ENCODE measurements at places on chromosomes 7 and 10.

GRCh38 chr7:36795451-36796021, 71.2 kb upstream of the AOAH start:
- no peak for DNase-seq

GRCh38 chr10:14408139-14408538, 77.4 kb upstream of the FRMD4A start:
- DNase-seq = no peak

GRCh38 chr7:158444501-158445420, 142.9 kb downstream of the PTPRN2 start:
- DNase-seq = no peak

- no peak for DNase-seq
These were observed 119.0 kb downstream of the ZFAND4 start for GRCh38 chr10:45553613-45554012.

DNA sequence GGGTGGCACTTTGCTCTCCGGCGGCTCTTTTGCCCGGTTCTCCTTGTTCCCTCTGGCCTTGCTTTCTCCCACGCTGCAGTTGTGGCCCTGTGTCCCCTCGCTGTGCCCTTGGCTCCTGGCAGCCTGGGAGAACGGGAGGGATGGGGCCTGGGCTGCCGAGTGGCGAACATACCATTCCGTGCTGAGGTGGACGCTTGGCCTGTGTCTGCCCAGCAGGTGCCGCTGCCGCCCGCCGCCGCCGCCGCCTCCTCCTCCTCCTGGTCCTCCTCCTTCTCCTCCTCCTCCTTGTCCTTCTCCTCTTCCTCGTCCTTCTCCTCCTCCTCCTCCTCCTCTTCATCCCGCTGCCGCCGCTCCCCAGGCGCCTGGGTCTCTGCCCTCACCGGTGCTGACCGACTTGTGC, 36.0 kb downstream of the AGAP3 start:
- DNase-seq = no peak

DNA sequence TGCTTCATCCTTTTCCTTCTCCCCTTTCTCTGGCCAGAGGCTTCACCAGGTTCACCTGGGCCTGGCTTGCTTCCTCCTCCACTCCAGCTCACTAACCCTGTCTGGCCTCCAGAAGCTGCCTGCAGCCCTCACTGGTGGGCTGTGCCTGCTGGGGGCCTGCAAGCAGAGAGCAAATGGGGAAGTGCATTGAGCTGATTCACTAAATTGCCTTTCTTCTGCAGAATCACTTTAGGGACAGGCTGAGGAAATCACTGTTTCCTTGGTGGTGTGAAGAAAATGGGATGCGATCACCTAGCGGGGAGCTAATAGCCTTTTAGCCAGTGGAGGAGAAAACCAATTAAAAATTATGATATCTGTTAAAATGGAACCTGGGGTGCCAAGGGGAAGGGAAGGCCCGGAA, 3.0 kb downstream of the RET start:
- DNase-seq = no peak

- no peak for DNase-seq
These were observed 28.2 kb downstream of the INPP5F start for GRCh38 chr10:119754085-119754484.

GRCh38 chr7:47751043-47751442, 169.1 kb upstream of the TNS3 start:
- DNase-seq = no peak

DNA sequence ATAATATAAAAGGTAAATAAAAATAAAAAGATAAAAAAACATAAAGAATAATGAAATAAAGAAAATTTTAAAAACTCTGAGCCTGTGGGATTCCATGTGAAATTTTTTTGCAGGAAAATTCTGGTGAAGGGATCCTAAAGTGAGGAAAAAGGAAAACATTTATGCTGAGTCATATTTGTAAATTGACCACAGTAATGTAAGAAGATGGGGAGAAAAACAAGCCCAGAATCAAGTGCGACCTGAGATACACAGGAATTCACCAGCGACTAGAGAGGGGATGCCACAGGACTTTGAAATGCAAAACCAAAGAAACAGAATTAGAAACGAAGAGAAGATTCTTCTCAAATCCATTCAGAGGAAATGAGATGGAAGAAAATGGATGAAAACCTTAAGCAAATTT, 133.8 kb upstream of the PFKP start:
- no peak for DNase-seq

- DNase-seq = peak; percentile 59
These were observed 37.0 kb upstream of the IL15RA start for GRCh38 chr10:6014241-6014761.

DNA sequence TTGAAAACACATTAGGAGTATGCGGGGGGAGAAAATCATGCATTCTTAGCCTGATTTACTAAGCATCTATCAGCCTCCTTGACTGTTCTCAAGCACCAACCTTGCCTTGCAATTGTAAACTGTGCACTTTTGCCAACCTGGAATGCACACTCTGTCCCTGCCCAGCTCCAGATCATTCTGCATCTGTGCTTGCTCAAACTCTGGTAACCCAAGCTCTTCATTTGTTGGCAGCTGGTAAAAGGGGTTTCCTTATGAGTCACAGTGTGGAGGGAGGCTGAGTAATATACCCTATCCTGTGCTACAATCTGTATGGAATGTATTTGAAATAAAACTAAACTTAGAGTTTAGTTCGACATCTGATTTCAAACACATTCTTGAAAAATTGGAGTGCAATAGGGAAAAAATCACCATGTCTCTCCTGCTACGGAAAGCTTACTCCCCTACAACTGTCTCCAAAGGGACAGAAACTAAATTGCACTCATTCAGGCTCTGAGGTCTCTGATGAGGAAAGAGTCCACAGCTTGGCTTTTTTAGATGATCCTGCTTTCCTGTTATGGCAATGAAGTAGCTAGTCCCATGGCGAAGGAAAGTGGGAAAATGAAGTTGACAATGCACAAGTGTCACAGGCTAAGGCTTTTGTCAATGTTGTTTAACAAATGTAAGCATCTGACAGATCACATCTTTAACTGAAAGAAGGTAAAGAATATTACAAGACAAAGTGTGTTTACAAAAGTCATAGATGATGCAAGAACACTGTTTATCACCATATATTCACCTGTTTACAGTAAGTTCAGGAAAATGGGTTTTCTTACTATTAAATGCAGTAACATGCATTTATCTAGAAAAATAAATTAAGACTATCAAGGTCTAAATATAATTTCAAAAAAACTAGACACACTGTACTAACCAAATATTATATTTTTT, 61.9 kb downstream of the TES start:
- DNase-seq = peak; percentile 97

DNA sequence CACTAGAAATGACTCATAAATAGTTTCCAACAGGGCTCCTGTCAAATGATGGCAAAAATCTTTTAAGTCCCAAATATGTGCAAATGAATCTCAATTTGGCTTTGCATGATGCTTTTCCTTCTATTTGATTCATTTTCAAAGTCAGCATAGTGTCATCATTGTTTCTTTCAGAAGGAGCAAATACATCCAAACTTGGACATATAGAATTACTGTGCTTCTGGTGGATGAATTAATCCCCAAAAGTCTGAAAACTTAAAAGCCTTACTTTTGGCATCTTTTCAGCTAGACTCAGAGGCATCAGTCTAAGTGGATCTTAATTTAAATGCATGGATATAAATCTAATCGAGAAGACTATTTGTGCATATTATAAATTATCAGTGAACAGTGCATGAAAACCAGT, 578.1 kb upstream of the FZD8 start:
- DNase-seq = no peak

GRCh38 chr7:41702635-41703371, at the start of gene INHBA:
Gene INHBA (minus strand): TSS chr7:41703090. CDS start chr7:41700374, 2,716 bp downstream.
- peak; percentile 95 for DNase-seq

DNA sequence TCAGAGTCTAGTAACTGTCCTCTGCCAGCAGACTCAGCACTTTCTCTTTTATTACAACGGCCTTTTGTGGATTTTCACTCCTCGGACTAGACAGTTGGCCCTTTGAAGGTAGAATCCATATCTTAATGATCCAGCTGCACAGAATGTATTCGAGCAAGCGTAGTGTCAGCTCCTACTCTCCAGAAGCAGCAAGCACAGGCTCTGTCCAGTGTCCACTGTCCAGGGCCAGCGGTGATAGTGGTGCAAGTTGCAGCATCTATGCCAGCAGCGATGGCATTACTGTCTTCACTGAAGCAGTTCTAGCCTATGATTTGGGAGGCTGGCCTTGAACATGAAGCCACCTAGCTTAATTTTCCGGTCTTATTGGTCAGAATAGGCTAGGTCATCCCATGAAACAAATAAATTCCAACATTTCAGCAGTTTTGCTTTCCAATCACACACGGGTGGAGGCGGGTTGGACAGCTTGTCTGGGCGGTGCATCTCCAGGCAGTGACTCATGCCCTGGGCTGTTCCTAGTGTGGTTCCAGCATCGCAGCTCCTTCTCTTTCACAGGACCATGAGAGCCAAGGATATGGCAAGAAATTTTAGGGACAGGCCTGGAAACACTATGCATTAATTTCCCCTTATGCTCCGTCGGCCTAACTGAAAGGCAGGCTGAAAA, 108.6 kb upstream of the KCNMA1 start:
- peak; percentile 90 for DNase-seq

GRCh38 chr10:118850418-118851061, 95.8 kb upstream of the CACUL1 start:
- peak; percentile 69 for DNase-seq

DNA sequence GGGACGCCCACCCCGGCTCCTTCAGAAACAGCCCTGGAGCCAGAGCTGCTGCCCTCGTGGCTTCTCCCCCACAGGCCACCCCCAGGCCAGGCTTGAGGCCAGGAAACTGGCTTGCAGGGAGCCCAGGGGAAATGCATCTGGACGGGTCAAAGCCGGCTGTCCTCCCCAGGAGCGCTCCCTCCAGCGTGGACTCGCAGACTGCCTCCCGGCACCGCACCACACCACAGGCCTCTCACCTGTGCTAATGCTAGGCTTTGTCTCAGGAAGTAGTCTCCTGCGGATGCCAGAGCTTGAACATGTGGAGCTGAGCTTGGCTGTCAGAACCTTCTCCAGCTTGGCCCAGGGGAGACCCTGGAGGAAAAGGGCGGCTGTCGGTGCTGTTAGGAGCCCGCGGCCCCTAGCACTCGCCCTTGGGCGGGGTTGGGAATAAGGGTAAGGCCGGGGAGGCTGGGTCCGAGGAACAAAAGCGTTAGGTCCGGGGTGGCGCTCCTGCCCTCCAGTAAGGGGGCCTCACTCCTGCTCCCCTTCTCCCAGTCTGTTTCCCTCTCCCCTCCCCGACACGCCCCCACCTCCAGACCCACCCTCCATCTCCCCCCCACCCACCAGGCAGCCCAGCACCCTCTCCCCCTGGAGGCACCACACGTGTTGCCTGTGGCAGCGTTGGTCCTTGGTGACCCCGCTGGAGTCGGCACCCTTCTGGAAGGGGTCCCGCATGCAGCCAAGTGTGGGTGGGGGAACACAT, 21.6 kb upstream of the DRGX start:
- no peak for DNase-seq

DNA sequence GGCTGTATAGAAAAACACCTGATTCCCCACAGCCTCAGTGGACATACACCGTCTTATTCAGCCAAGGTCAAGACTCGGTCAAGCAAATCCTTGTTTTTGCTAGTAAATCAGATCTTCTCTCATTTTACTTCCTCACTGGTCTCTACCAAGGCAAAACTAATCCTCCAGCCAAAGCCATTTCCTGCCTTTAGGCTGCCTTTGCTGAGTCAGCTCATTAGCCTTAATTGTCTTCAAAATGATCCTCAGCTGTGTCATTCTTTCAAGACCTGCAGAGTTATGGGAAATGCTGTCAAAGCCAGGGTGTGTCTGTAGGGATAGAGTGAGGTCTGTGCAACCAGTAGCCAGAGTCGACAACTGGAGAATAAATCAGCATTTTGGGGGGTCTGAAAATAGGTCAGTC, 107.2 kb upstream of the FAM180A start:
- DNase-seq = peak; percentile 41

GRCh38 chr10:32139223-32140073, 83.2 kb upstream of the KIF5B start:
- peak; percentile 97 for DNase-seq

- no peak for DNase-seq
These were observed 16.9 kb upstream of the RHOBTB1 start for GRCh38 chr10:60960913-60961312.

DNA sequence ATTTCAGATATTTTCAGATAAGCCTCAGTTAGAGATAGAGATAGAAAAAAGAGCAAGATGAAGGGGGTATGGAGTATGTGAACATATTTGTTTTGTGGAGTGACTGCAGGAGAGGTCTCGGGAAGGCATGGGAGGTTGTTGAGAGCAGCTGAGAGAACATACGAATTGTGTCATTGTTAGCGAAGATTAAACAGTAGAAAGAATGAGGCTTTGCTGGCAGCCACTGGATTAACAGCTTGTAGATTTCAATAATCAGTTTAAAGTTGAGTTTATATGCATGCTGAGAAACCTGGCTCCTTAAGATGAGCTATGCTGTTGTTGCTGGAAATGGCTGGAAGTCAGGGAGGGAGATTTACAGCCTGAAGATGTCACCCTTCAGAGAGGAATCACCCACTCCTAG, 100.9 kb upstream of the SORCS3 start:
- DNase-seq = no peak

DNA sequence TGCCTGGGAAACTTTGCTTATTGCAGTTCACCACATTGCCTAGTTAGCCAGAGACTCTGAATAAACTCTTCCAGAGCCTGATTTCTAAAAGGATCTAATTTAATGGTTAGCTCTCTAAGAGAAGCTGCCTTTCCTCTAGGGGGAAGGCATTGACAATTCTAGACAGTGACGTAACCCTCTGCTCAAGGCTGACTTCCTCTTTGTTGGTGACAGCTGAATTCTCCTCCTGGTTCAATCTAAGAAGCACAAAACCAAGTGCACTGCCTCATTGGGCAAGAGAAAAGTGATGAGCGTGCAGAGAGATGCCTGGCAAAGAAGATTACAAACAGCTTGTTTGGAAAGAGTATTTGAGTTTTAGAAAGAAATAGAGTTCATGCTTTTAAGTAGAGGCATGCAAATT, 102.7 kb downstream of the MACC1 start:
- peak; percentile 12 for DNase-seq

DNA sequence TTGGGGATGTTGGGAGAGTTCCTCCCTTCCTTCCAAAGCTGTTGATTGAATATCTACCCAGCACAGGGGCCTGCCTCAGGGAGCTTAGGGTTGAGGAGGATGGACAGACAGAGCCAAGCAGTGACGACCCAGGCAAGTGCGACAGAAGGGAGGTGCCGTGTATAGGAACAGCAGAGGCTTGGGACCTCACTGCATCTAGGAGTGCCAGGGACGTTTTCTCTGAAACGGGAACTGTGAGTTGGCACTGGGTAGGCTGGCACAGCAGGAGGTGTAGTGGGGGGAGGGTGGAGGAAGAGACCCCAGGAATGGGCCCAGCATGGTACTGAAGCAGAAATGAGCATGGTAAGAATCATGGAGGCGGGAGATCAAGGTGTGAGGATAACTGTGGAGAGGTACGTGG, 55.3 kb upstream of the MGMT start:
- no peak for DNase-seq

DNA sequence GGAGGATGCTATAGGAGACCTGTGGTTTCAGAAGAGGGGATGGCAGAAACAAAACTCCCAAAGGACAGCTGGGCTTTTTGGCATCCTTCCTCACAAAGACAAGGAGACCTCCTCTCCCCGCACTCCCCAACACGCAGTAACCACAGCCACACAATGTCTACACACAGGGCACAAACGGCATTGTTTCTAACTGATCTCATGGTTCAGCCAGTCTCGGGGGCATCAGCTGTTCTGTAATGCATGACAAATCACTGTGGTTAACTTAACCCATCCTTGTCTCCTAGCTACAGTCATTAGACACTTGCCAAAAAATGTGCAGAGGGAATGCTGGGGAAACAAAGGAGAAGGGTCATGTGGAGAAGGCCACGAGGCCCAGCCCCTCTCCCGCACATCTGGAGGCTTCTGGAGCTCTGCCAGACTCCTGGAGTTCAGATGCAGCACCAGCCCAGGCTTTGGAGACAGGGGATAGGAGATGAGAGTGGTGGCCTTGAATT, 7.6 kb upstream of the ADAMTS14 start:
- DNase-seq = peak; percentile 99
